ENCODE measurements at places on chromosomes 13 and 19.

DNA sequence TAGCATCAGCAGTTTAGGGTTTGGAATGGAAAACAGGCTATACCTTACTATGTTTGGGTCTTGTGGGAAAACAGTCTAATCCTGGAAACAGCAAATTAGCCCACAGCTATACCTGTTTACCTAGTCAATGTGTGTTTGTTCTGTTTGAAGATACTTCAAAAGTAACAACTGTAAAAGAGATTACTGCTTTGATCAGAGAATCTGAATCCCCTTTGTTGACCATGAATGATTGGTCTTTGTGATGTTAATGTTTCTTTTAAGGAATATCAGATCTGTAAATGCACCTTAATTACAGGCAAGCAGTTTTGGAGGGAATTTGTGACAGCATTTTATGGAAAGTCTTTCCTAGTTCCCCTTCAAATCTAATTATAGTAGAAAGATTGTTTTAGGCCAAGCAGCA lies 20.7 kb upstream of the KLF5 start:
- DNase-seq = peak; percentile 26

DNA sequence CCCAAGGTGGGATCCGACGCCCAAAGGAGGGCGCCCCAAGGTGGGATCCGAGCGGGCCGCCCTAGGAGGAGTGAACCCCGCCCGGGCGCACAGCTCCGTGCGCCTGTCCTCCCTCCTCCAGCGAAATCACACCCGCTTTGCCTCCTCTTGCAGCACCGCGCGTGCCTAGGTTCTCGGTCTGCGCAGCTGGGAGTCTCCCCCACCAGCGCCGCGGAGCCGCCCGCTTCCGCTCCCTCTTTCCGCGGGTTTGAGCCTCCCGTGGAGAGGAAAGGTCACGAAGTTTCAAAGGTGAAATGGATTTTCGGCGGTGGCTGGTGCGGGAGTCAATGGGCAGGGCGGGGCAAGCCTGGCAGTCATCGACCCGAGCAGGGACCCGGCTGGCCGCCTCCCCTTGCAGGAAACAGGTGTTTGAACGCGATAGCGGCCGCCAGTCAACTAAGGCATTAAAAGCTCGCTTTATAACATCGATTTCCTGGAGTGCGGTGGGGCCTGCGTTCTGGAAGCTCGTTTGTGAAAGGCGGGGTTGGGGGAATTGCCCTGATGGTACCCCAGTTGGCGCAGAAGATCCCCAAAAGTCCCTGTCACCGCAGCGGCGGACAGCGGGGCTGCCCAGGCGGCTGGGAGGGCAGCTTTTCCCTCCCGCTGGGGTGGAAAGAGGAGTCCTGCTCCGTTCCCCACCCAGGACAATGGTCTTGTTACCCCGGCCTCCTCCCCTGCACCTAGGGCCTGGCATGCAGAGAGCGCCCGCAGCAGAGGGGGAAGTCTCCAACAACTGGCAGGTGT lies 9.0 kb upstream of the SOX1 start:
- no peak for DNase-seq

DNA sequence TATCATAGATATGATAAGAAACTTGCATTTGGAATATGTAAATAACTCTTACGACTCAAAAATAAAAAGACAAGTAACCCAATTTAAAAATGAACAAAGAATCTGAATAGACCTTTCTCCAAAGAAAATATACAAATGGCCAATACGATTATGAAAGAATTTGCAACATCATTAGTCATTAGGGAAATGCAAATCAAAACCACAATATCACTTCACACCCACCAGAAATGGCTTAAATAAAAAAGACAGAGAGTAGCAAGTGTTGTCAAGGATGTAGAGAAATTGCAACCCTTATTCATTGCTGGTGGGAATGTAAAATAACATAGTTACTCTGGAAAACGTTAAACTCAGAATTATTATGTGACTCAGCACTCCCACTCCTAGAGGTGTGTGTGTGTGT lies 226.6 kb upstream of the MAB21L1 start:
- DNase-seq = no peak

GRCh38 chr13:109974354-109974753 lies 188.0 kb upstream of the IRS2 start:
- no peak for DNase-seq

DNA sequence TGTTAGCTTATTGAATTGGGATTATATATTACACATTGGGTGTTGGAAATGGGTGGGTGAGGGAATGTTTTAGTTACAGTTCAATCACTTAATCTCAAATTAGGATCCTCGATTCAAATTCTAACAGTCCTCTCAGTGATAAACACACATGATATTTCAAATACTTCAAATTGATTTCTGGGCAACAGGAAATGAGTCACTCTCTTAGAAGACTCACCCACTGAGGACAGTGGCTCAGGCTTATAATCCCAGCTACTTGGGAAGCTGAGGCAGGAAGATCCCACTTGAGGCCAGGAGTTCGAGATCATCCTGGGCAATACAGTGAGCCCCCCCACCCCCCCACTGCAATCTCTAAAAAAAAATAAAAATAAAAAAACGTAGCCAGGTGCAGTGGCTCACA lies 435.3 kb downstream of the KLF12 start:
- DNase-seq = no peak

DNA sequence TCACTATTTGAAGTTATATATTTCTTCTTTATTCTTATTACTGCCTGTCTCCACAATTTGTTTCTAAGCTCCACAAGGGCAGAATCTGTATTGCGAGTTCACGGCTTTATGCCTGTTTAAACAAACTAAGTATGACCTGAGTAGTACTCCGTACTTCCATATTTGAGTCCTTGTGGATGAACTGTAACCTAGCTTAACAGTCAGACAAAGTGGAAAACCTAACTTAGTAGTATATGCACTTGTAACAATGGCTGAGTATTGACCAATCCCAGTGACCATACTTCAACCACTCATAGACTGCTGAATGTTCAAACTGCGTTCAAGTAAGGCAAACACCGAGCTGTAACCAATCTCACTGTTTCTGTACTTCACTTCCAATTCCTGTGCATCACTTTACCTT lies 292.7 kb downstream of the PCDH9 start:
- DNase-seq = no peak

- no peak for DNase-seq
Measured at GRCh38 chr13:51737609-51738008, 66.4 kb downstream of the DHRS12 start.

GRCh38 chr19:36030264-36031148 lies 2.2 kb downstream of the CLIP3 start:
- DNase-seq = no peak

DNA sequence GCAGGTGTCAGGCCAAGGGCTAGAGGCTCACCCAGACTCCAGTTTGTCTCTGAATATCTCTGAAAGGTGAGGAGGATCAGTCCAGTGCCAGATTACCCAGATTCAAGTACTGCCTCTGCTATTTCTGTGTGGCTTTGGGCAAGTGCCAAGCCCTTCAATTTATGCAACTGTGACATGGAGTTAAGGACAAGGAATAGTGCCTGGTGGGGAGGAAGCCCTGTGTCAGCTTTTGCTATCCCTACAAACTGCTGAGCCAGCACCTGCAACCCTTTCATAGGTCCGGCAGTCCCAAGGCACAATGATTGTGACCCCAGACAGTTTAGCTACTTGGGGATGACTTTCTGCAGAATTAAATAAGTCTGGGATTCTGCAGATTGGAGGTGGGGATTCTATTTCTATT lies 123.0 kb downstream of the KL start:
- no peak for DNase-seq

DNA sequence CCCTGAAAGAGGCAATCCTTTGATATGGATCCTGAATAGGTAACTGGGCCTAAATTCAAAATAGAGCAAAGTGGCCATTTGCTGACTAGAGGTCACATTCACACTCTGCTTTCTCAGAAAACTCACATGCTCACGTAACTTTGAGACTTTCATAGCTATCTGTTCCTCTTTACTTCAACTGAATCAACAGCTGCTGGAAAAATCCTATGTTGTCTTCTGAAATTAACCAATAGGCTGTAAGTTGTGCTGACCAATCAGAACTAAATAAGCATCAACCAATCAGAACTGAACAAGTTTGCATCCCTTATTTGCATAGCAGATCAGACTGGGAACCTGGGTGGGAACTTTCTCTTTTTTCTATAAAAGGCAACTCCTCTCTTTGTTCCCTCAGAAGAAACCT lies 24.0 kb upstream of the TBC1D4 start:
- no peak for DNase-seq

- no peak for DNase-seq
Measured at GRCh38 chr13:91157273-91158016, 190.0 kb upstream of the MIR17HG start.

- DNase-seq = no peak
Measured at GRCh38 chr19:13207237-13207845, 57.1 kb downstream of the IER2 start.

DNA sequence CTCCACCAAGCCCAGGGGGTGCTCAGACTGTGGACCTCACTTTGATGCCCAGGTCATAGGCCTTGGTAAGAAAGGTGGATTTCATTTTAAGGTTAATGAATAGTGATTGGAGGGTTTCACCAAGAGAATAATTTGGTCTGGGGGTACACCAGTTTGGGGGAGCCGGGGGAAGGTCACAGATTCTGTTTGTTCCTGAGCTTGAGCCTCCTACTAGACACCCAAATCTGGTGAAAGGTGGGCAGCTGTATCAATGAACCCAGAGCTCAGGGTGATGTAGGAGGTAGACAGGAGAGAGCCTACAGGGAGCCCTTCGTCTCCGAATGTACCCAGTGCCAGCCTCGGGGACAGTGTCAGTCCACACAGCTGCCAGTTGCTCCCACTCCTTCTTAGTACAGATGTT lies 63.7 kb upstream of the ATP12A start:
- DNase-seq = no peak

DNA sequence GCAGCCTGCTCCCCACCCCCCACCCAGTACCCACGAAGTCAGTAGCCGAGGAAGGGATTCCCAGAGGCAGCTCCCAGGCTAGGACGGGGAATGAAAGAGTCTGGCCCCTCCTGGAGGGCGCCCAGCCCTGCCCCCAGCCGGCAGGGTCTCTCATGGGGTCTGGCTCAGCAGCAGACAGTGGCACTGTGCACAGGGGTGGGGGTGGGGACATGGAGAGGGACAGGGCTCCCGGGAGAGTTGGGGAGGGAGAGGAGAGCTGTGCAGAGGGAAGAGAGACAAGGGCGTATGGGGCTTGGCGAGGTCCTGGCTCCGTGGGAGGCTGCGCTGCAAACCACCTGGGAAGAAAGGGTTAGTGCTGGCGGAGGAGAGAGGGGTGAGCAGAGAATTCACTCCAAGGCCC lies 27.7 kb upstream of the ASF1B start:
- no peak for DNase-seq

DNA sequence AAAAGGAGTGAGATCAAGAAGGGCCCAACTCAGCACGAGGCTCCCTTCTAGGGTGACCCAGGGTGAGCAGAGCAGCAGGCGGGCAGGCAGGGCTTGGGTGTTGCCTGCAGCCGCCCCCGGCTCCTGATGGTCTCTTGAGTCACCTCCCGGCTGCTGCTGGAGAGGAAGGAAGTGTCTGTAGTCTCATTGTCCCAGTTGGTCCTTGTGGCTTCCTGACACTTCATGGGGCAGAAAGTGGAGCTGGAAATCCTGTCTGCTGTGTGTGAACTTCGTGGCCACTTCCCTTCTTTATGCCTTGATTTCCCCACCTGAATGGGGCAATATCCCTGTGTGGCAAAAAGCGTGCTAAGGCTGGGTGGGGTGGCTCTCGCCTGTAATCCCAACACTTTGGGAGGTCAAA lies 2.5 kb downstream of the MAP1S start:
- DNase-seq = no peak

- no peak for DNase-seq
Measured at GRCh38 chr13:46521486-46521885, 31.5 kb upstream of the LRCH1 start.

GRCh38 chr13:59425211-59425741 lies 738.5 kb downstream of the DIAPH3 start:
- no peak for DNase-seq

DNA sequence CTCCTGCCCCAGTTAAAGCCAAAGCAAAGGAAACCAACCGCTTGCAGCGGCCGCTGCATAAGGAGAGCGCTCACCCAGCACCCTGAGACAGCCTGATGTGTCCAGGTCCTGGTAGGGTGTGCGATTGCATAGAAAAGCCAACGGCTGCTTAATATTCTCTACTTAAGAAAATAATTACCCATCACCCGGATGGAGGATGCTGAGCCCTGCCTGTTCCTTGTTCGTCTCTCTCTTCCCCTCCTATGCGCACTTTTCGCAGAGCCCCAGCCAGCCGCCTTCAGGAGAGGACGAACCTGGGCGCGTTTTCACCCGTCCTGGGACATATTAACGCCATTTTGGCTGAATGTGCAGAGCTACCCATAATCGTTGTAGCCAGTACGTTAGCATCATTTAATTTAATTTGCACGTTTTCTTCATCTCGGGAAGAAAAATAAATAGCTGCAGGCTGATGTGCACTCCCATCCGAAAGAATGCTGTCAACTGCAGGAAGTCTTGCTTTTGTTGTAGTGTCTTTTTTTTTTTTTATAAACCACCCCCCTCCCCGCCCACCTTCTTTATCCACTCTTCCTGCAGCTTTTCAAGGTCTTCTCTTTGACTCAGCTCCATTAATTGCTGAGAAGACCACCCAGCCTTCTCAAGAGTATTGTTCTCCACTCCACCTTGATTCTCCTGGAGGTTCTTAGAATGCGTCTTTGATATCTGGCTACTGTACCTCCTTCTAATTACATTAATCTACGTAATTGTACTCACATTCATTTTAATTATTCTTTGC lies 214.5 kb downstream of the TEX29 start:
- DNase-seq = no peak

Measured in NCI-H1417 treated with DMSO at 0.1 percent for 48 hours (cell line).